ENCODE measurements at places on chromosomes 7 and 10.

GRCh38 chr10:71649631-71650030 is 69.9 kb downstream of the C10orf105 start:
- no peak for DNase-seq

GRCh38 chr7:132377015-132377414 is 199.3 kb downstream of the PLXNA4 start:
- DNase-seq = no peak

DNA sequence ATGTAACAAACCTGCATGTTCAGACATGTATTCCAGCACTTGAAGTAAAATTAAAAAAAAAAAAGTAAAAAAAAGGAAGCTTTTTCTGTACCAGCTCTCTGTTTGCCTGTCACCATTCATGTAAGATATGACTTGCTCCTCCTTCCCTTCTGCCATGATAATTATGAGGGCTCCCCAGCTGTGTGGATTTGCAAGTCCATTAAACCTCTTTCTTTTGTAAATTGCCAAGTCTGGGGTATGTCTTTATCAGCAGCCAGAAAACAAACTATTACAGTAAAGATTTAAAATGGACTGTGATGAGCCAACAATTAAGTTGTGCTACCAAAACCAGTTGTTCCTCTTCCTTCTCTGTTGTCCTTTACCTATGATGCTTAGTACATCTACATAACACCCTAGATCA is 619.6 kb downstream of the ARL4A start:
- no peak for DNase-seq

DNA sequence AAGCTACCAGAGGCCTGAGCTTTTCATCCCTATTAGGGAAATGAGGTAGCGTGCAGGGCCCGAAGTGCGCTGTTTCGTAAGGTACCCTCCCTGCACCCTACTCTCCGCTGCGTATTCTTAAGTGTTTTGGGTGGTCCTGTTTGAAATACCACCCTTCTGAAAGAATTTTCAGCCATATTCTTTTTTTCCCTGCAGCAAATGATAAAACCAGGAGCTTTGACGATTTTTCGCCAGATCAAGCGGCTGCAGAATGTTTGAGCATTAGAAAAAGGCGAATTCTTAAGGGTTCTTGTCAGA is 1.2 kb downstream of the RSBN1L start:
- no peak for DNase-seq

DNA sequence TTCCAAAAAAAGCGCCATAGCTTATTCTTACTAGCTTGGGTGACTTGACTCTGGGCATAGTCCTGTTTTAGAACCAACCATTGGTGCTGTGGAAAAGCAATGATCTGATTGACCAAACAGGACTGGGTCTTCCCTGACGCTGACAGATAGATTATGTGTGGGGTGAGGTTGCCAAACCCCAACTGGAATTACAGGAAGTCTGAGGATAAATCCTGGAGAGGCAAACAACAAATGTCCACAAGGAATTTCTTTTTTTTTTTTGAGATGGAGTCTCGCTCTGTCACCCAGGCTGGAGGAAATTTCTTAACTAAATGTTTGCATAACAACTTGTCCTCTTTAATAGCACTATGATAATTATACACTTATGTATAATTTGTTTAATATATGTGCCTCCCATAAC is 19.2 kb downstream of the GCC1 start:
- no peak for DNase-seq

- no peak for DNase-seq
These were observed 69.6 kb downstream of the CYP26A1 start for GRCh38 chr10:93143281-93143680.

DNA sequence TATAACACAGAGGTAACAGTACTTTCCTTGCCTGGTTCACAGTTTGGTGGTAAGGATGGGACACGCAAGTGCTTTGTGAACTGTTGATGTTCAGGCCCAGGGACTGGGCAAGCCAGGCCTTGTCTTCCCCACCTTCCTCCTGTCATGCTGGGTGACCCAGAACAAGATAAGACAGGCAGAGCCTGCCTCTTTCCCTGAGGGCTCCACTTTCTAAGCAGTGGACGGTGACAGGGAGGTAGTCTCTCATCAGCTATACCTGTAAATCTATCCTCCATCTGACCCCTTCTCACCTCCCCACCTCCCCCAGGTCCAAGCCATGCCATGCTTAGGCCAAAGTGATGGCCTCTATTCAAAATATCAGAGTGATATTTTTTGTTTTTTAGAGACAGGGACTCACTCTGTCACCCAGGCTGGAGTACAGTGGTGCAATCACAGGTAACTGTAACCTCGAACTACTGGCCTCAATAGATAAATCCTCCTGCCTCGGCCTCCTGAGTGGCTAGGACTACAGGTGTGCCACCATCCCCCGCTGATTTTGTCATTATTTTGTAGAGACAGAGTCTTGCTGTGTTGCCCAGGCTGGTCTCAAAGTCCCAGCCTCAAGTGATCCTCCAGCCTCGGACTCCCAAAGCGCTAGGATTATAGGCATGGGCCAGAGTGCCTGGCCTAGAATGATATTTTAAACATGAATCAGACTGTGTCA is 42.8 kb downstream of the PDLIM1 start:
- DNase-seq = peak; percentile 1

DNA sequence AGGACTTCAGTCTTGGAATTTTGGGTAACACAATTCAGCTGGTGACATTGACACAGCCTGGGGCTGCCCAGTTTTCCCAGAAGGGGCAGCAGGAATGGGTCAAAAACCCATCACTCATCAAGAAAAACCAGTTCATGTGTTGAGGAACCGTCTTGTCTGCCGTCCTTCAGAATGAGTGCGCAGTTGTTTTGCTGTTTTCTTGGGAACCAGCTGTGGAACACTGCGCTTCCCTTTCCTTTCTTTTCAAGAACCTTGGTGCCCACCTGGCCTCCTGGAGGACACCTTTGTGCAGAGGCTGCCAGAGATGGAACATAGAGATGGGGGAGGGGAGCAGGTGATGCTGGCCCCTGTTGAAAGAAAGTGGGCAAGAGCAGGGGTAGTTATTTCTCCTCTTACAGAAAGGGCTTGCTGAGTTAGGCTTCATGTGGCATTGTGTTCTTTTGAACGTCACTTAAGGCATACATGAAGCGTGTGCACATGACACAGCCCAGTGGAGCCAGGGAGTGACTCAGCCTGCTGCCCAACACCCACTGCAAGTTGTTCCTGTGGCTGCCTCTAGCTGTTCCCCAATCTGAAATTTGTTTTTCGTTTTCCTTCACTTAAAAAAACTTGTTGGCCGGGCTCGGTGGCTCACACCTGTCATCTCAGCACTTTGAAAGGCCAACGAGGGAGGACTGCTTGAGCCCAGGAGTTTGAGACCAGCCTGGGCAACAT is 87.4 kb upstream of the TNS3 start:
- DNase-seq = no peak

- DNase-seq = no peak
These were observed 59.0 kb upstream of the WNT16 start for GRCh38 chr7:121269798-121270197.

GRCh38 chr7:43584195-43584586 is 1.3 kb downstream of the STK17A start:
- DNase-seq = no peak

- DNase-seq = no peak
These were observed 2.3 kb downstream of the FBXO24 start for GRCh38 chr7:100588438-100588837.

DNA sequence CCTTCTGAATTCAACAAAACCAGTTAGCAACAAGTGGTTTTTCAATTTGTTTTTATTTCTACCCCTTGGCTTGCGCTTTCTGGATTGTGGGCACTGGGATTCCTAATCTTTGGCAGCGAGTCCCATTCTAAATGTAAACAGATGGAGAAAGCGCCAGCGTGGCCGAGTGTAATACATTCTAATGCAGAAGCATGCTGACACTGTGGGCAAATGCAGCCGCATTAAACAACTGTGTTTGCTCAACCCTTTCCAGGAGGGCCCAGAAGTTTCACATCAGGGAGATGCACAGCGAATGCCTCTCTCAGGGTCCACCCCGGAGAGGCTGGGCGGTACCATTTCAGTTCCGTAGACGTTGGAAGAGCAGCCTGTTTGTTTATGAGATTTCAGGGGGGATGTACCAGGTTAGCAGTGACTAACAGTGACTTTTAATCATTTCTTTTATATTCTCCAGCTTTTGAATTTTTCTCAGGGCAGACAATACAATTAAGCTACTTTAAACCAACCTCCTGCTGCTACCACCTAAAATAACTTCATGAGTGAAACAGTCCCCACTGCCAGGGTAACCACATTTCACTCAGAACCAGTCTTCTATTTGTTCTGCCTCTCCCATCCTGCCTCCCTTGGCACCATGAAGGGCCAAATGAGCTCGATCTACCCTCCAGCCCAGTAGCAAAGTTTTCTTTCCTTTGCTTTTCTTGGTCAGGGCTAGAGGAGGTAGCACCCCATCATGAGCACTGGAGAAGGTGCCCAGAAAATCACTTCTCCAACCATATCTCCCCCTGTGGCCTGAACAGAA is 164.2 kb upstream of the ITGB1 start:
- DNase-seq = no peak

- DNase-seq = no peak
These were observed 645.2 kb downstream of the PHTF2 start for GRCh38 chr7:78443811-78444210.

- DNase-seq = no peak
These were observed 9.0 kb downstream of the SCART1 start for GRCh38 chr10:133462512-133463305.

DNA sequence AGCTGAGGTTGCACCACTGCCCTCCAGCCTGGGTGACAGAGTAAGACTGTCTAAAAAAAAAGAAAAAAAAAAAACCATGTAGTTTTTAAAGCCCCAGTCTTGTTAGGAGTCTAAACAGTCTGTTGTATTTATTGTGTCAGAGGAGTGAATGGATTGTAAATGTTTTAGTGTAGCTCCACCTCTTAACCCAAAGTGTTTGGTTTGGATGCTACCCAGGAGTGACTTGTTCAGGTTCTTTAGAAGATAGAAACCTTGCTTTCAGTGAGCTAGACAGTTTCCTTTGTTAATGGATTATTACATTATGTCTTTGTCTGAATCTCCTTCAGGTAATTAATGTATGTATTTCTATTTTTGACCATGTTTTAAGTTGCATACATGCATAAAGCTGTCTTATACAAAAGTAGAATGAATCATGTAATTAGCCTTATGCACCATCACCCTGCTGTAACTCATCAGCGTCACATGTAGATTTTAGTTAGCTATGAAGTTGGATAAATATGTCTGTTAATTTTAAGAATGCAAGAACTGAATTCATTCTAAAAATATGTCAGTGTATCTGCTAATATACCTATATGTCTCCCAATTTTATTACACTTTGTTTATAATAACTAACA is 97.7 kb downstream of the TAF3 start:
- DNase-seq = no peak

- DNase-seq = no peak
These were observed 43.9 kb upstream of the ARHGAP12 start for GRCh38 chr10:31972519-31973041.

- DNase-seq = no peak
These were observed 28.8 kb upstream of the JCAD start for GRCh38 chr10:30088178-30088577.

GRCh38 chr10:110404825-110405224 is 92.9 kb upstream of the DUSP5 start:
- DNase-seq = no peak

DNA sequence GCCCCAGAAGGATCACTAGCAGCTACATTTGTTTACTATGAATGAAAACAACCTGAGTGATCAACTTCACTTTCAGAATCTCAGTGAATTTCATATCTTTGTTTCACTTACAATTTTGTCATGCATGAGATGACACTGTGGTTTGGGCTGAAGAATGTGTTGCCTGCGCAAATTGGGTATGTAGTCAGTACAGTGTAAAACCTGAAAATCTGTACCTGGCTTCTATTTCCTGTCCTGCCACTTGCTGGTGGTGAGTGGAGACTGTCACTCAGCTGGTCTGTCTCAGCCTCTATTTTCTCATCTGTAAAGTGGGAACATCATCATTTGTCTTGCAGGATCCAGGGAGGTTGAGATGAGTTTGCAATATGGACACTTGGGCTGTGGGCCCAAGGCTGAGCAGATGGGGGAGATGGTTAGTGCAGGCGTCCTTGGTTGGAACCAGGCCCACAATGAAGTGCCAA is 118.0 kb downstream of the WDFY4 start:
- DNase-seq = no peak

DNA sequence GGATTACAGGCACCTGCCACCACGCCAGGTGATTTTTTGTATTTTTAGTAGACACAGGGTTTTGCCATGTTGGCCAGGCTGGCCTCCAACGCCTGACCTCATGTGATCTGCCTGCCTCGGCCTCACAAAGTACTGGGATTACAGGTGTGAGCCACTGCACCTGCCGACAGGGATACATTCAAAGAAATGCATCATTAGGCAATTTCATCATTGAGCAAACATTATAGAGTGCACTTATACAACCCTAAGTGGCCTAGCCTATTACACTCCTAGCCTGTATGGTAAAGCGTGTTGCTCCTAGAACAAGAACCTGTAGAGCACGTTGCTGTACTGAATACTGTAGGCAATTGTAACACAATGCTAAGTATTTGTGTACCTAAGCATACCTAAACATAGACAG is 350.3 kb downstream of the GALNT17 start:
- no peak for DNase-seq

GRCh38 chr10:47340608-47341170 is 7.5 kb upstream of the RBP3 start:
- no peak for DNase-seq

DNA sequence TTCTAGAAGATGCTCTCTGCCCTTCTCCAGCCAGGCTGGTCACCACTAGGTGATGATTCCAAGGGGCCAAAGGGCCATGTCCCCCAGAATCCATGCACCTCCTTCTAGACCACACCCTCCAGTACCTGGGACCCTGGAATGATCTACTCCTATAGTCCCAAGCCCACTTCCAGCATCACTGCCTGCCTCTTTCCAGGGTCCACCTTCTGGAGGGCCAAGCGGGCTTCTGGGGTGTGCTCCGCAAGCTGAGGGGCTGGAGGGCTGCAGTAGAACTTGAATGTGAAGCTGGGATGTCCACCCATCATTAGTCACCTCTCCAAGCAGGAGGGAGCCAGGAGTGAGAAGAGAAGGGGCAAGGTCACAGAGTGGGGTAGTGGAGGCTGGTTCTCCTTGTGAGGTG is 234.4 kb upstream of the MYO3A start:
- no peak for DNase-seq

- no peak for DNase-seq
These were observed 33.0 kb upstream of the GOLGA7B start for GRCh38 chr10:97816609-97817008.

- DNase-seq = no peak
These were observed 11.6 kb downstream of the OGDHL start for GRCh38 chr10:49750546-49750945.

DNA sequence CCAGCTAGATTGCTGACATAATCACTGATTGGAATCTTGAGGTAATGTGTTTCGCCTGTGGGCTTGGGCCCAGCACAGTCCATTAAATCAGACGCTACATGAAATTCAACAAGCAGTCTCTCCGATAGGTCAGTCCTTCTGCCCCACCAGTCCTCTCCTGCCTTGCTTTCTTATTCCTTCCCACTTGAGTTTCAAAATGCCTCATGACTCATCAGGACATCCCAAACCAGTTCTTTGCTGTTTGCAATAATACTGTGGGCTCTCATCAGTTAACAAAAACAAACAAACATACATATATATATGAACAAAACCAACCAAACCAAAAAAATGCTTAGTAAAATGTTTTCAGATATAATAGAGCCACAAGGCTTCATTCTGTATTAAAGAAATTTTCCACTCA is 599.0 kb downstream of the SORCS1 start:
- DNase-seq = no peak
